Amniotic stem cell (primary cell): ENCODE measurements at places on chromosomes 5 and 9.
A peak's percentile ranks its signal among the peaks of the same experiment; 100 is the strongest.

GRCh38 chr5:169426784-169427183 is 125.8 kb upstream of the SLIT3 start:
- no peak for DNase-seq

GRCh38 chr9:81722277-81722676 is 32.9 kb upstream of the TLE1 start:
- no peak for DNase-seq

- DNase-seq: peak; percentile 97
Measured at GRCh38 chr9:92669890-92670708, at the start of gene IPPK. IPPK (minus strand) TSS chr9:92670131; CDS start chr9:92669988, 143 bp downstream.

DNA sequence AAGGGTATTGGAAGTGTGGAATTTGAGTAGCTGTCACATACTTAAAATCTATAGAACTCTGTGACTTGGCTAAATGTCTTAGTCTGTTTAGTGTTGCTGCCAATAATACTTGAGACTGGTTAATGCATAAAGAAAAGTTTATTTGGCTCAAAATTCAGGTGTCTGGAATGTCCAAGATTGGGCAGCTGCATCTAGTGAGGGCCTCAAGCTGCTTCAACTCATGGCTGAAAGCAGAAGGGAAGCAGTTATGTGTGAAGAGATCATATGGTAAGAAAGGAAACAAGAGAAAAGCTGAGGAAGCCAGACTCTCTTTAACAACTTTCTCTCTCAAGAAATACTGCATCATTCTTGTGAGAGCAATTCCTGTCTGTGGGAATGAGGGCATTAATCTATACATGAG is 1043.3 kb upstream of the CDH6 start:
- DNase-seq: no peak

GRCh38 chr9:35690614-35691333 is 1.0 kb upstream of the TPM2 start:
- DNase-seq: peak; percentile 65

DNA sequence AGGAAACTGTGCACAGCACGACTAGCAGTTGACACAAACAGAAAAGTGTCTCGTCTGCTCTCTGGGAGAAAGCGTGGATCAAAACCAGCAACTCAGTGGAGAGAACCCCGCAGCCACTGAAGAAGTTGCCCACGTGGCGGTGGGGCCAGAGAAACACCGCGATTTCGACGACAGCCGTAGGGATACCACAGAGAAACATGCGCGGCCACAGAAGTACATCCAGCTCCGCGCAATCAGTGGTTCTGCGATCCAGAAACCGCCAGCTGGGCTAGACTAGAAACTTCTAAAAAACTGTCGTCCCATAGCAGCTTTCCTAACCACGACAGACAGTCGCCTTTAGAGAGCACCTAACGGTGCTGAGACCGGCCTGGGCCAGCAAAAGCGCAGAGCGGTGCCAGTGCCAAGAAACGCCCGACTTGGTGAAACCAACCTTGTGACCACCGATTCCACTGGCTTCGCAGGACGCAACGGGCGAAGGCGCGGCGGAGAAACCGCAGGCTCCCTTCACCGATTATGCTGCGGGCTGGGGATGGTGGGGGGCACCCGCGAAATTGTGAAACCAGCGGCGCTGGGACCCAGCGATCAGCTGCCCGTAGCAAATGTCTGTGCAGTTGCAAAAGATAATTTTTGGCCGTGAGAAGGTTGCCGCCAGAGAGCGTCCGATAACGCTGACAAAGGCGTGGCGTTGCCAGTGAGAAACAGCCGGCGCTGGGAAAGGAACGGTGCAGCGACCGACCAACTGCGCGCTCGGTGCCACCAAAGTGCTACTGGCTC is 2.7 kb upstream of the ANXA2R start:
- DNase-seq: no peak

DNA sequence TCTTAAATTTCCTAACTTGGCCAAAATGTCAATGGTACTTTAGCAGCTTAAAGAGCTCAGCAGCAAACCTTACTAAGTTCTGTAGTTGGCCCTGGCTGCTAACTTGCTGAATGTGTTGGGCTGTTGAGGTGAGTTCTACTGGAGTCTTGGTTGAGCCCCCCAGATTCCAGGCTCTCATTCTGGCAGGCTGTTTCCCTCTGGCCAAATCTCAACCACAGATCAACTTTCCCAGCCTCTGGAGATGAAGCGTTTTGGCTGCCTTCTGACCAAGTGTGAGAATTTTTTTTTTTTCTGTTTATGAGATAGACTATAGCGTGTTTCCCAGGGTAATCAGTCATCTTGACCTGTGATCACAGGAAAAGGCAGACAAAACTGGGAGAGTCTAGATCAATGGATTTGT is 343.7 kb downstream of the EBF1 start:
- DNase-seq: no peak

- DNase-seq: peak; percentile 6
Measured at GRCh38 chr5:126777257-126777974, 480 bp downstream of the LMNB1 start.

GRCh38 chr9:111955048-111955447 is 58.4 kb downstream of the UGCG start:
- DNase-seq: no peak

GRCh38 chr9:105006514-105006913 is 78.6 kb upstream of the ABCA1 start:
- no peak for DNase-seq

DNA sequence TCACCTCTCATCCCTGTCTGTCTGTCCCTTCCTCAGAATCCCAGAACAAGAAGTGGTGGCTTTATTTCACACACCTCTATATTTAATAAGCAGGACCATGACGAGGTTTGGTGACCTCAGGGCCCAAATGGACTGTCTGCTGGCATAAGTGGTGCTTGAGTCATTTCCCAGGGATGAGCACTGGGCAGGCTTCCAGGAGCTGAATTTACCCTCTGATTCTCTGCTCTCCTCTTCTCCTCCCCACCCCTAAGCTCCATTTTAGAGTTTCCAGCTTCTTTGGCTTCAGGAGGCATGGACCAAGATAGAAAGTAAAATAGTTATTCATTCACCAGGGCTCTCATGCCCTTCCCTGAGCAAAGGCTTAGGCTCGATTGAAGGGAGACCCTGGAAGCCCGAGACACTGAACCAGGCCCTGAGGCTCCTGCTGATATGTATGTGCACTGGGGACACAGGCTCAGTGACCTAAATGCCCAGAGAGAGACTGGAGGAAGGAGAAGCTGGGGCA is 69.1 kb downstream of the PPARGC1B start:
- peak; percentile 8 for DNase-seq

GRCh38 chr5:159198063-159199036 is 11.0 kb downstream of the RNF145 start:
- no peak for DNase-seq

DNA sequence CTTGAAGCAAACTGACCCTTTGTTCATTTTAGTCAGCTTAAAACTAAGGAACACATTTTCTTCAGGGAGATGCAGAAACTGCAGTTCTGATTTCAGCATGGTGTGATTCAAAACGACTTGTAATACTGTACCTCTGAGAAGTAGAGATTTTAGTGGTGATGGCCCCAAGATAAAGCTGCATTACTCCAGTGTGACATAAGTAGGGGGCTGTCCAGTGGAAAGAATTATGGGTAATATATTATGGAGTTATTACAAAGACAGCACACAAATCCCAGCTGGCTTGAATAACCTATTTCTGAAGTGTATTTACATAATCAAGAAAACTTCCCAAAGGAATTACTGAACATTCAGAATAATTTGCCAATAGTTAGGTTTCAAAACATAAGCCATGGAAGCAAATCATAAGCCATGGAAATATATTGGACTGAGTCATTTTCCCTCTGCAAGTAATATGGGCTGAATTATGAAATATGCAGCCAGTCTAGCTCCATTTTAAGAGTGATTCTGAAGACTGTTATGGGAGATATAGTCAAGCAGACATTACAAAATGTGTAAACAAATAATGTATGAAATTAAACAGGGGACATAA is 133.7 kb upstream of the FBXL17 start:
- DNase-seq: no peak

- no peak for DNase-seq
Measured at GRCh38 chr9:105405514-105406131, 42.2 kb upstream of the FSD1L start.

DNA sequence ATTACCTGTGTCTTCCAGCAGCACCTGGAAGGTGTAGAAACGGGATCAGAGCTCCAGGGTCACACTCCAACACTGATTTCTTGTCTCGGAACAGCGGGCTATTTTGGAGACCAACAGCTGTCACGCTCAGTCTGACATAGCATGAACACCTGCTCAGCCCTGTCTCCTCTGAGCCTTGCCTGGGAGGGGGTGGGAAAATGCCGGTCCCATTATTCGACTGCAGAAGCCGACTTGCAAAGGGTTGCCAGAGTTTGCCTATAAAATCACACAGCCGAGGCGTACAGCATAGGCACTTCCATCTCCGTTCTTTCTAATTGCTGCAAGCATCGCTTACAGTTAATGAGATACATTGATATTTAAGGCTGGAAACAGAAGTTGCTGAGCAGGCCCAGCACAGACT is 300.8 kb upstream of the MSX2 start:
- DNase-seq: no peak

- no peak for DNase-seq
Measured at GRCh38 chr5:77852068-77852513, 76.0 kb upstream of the TBCA start.

DNA sequence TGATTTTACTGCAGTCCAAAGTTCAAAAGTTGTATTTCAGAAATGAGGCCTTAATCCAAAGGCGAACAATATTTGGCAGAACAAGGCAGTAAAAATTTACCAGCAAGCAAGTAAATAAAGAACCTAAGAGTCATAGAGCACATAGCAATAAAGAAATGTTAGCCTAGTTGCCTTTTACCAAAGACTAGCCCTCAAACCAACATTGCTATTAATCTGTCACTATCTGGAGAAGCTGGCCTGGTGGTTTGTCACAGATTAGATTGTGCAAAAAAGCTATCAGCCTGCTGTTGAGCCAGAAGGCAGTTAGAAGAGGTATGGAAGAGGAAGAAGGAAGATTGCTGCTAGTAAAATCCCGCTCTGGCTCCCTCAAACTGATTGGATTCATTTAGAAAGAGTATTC is 304.7 kb upstream of the KLF4 start:
- DNase-seq: no peak

DNA sequence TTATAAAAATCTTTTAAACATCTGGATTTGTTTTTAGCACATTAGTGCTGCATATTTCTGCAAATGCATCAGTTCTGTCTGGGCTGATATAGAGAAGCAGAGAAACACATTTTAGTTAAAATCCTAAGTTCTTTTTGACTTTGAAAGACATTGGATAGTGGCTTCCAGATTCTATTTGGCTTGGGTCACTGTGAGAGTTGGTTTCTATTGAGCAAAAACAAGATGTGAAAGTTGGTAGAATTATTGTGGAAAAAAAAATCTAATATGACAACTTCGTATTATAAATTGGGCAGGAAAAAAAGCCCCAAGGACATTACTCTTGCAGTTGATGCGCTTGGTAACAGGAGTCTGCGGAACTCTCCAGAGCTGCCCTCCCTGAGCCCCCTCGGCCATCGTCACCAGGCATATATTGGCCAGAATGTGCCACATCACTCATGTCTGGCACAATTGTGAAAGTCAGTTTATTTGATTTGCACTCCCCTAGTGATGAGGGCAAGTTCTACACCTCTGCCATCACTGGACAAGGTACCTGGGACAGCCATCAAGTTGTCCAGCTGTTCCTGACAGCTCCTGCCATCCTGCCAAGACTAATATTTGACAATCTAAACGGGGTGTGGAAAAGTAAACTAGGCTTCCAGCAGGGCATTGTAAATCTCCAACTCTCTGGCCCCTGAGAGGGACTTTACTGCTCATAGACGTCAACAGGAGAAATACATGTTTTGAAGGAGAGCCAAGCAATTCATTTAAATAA is 334.5 kb downstream of the TENT4A start:
- no peak for DNase-seq

- DNase-seq: no peak
Measured at GRCh38 chr5:177373806-177374205, 10.4 kb upstream of the SLC34A1 start.

GRCh38 chr9:84027201-84027600 is 46.6 kb downstream of the RMI1 start:
- no peak for DNase-seq

DNA sequence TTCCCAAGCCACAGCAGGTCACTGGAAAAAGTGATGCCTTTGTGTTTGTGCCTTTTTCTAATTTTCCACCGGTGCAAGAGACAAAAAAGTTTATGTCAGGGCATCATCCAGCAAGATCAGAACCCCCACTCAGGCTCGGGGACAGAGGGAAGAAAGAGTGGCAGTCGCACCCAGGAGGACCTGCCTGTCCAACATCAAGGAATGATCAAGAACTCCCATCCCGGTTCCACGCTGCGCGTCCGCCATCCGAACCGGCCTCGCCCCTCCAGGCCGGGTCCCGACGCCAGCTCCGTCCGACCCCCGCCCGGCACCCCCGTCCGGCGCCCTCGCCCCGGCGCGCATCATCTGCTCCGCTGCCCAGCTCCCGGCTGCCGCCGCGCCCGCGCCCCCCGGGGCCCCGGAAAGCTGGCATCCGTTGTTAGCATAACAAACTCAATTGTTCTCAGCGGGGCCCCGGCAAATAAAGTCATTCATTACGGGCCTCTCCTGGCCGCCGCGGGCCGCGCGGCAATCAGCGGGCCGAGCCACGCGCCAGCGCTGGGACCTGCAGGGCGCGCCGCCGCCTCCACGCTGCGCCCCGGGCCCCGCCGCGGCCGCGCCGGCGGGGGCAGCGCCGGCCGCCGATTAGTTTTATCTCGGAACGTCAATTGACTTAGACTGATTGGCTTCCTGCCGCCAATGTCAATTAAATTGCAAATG is 48.1 kb downstream of the PAX5 start:
- no peak for DNase-seq

GRCh38 chr5:109309326-109310063 is 100.3 kb downstream of the PJA2 start:
- no peak for DNase-seq

- DNase-seq: no peak
Measured at GRCh38 chr5:58348996-58349728, 110.7 kb downstream of the PLK2 start.

DNA sequence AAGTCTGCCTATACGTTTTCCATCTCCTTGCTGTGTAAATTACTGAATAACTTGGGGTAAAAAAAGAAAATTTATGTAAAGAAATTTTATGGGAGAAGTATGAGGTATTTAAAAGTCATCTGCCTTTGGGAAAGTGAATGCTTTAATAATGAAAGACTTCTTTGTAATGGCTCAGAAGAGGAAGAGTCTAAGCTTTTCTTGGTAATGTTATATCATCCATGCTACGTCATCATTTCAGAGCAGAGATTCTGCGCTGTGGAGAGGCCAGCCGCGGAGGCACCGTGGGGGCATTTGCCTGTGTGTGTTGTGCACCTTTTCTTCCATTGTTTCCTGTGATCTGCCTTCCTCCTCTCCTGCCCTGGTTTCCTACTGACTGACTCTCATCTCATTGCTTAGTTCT is 78.2 kb downstream of the GOLM1 start:
- DNase-seq: no peak

DNA sequence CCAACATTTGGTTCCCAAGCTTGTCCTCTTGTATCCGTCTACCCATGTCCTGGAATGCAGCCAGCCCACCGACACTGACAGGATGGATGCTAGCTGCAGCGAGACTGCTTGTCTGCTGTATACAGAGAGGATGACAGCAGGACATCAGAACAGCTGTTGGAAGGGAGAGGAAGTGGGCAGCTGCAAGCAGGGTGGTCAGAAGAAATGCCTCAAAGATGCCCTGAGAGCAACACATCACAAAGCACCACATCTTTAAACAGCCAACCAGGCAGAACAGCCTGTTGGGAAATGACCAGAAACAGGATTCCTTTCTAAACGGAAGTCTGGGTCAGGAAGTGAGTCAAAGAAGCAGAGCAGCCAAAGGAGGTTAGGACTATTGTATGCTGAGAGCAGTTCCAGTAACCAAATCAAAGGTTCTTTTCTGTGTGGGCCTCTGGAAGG is 219.1 kb downstream of the NDUFS4 start:
- DNase-seq: no peak

- no peak for DNase-seq
Measured at GRCh38 chr5:107402434-107403227, 268.1 kb downstream of the EFNA5 start.
